ENCODE measurements at places on chromosomes 1 and 21.

DNA sequence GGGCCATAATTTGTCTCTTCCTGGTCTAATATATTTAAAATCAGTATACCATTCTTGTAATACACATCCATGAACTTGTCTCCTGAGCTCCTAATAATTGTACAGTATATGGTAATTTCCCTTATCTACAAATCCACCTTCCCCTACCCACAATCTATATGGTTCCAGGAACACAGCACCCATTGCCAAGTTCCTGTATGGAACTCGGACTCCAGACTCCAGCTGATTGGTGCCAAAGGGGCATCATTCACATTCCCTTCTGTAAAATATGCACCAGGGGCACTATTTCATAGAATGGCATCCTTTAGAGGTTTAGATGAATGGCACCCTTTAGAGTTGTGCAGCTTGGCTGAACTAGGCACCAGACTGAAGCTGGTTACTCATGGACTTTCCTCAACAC lies 58.8 kb upstream of the ZSWIM5 start:
- no peak for DNase-seq

GRCh38 chr1:205672970-205673369 lies 7.3 kb downstream of the SLC45A3 start:
- DNase-seq, result no peak

DNA sequence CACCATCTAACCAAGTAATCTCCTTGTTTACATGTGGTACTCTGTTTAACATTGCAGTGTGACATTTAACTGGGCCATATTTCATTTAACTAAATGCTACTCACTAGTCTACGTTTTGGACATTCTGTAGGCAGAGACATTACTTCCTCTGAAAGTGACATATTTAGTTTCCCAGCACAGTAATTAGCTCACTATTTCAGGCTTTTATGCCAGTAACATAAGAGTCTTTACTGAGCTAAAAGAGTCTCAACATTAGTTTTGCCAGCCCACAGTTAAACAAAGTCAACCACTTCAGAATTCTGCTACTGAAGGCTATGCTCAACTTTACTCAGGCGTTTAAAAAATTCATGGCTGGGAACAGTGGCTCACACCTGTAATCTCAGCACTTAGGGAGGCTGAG lies 2.6 kb upstream of the TNFRSF9 start:
- DNase-seq, result no peak

- DNase-seq, result no peak
These were observed 225.3 kb downstream of the BACH1 start for GRCh38 chr21:29524055-29524454.
